ENCODE measurements at places on chromosomes 6 and 20. TPM values are rescaled to one million over a fixed set of nuclear protein-coding genes. Genes with fewer than 3 reads are reported as not detected.

Gene SGK2
- 0.73 TPM for total RNA-seq

Gene TMEM74B
- 0.13 TPM for total RNA-seq

Gene AGER
- total RNA-seq: 0.30 TPM

Gene PSMF1
- 37.7 TPM for total RNA-seq

Gene HSPA12B
- not detected for total RNA-seq

Measured in smooth muscle cell of the pulmonary artery (primary cell).